OCI-LY7 (cell line): ENCODE measurements at places on chromosomes 7 and 10. TPM values are rescaled to one million over a fixed set of nuclear protein-coding genes. Genes with fewer than 3 reads are reported as not detected.

Gene LRRC4
- total RNA-seq: not detected in 2 replicates

Gene SPAM1
- not detected in 2 replicates for total RNA-seq

- DNase-seq: no peak
Measured at GRCh38 chr10:46297406-46298204, 10.8 kb downstream of the ANTXRL start.

Gene ANKRD61
- 0.27 and 0.68 TPM in 2 replicates for total RNA-seq

DNA sequence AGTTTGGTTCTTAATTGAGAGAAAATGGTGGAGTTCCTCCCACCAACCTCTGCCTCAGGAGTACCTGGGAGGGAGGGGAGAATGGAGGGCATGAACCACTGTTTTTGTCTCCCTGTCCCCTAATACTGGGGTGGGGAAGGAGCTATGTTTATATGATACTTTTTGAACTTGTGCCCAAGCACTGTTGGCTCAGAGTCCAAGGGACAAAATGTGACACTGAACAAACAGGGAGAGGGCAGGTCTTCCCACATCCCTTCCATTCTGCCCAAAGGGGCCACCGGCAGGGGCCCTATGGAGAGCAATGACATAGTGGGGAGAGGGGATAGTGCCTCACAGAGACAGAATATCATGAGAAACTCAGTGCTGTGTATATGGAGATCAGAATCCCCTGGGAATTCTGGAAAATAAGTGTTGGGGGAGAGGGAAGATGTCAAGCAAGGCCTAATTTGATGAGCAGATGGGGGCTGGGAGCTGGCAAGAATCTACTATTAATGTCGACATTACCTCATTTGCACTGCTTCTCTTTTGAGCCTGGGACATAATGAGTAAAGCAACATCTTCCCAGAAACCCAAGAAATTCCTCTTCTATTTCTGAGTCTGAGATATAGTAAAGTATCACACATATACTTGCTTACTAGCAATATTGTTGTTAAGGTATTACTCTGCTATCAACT lies 180.6 kb downstream of the CYP26A1 start:
- no peak for DNase-seq

DNA sequence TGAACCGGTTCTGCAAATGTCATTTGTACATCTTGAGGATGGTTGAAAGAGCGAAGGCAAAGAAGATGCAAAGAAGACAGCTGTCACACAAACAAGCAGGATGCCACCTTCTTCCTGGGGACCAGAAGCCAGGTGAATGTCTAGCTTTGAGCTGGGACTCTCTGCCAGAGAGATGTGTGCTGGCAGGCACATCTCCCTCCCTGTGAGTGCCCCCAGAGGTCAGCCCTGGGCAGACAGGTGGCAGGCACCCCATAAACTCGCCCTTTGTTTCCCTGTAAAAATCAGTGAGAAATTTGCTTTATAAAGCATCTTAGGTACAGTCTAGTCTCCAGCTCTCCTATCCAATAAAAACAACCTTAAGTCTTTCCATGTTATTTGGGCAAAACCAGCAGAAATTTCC lies 2.6 kb upstream of the TCERG1L start:
- no peak for DNase-seq

Gene ACTA2
- 3.3 and 4.2 TPM in 2 replicates for total RNA-seq

DNA sequence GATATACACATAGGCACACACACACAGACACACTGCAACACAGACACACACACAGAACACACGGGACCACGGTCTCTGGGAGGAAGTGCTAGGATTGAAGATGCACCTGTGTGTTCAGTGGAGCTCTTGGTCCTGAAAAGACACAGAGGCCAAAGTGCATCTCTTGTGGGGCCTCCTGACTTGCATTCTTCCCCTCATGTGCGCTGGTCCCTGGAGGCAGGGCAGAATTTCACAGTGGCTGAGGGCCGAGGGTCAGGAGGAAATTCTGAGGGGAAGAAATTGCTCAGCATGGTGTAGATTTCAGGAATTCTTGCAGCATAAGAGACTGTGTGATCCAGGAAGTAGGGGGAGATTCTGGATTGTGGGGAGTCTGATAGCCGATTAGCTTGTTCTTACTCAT lies 35.9 kb downstream of the WDFY4 start:
- DNase-seq: no peak

- peak; percentile 73 for DNase-seq
Measured at GRCh38 chr7:129635300-129636029, 23.9 kb downstream of the NRF1 start.

Gene MRPL32
- total RNA-seq: 55.7 and 59.7 TPM in 2 replicates

GRCh38 chr7:117087639-117088396 lies 134.5 kb downstream of the ST7 start:
- no peak for DNase-seq

Gene TUBB8
- not detected in 2 replicates for total RNA-seq
